Type B pancreatic cell (in vitro differentiated cells): ENCODE measurements at places on chromosomes 6 and 20. TPM values are rescaled to one million over a fixed set of nuclear protein-coding genes. Genes with fewer than 3 reads are reported as not detected.

The PTCRA gene
- total RNA-seq: not detected in 2 replicates

The PREX1 gene
- total RNA-seq: 0.71 and 20.8 TPM in 2 replicates

The SLC44A4 gene
- total RNA-seq: 8.8 and 10.6 TPM in 2 replicates

The EPHA7 gene
- total RNA-seq: 22.7 and 48.9 TPM in 2 replicates

The ADGRG6 gene
- total RNA-seq: 26.7 and 72.3 TPM in 2 replicates

The CRISP3 gene
- total RNA-seq: 57.4 and 120 TPM in 2 replicates

The SLC22A1 gene
- 1.2 and 3.0 TPM in 2 replicates for total RNA-seq

The C20orf144 gene
- 0.29 and 0.82 TPM in 2 replicates for total RNA-seq

The TENT5A gene
- 23.0 and 50.9 TPM in 2 replicates for total RNA-seq

The ELOVL4 gene
- total RNA-seq: 9.1 and 11.5 TPM in 2 replicates

The ANGPT4 gene
- total RNA-seq: 0.07 TPM in 1 of 2 replicates, not detected in the other

The HLA-DOB gene
- 0.88 TPM in 1 of 2 replicates, not detected in the other for total RNA-seq

The EDN1 gene
- 8.9 and 20.3 TPM in 2 replicates for total RNA-seq

The CLPSL2 gene
- not detected in 2 replicates for total RNA-seq

The CYP24A1 gene
- total RNA-seq: 7.1 and 21.1 TPM in 2 replicates

The ELOVL2 gene
- total RNA-seq: 2.2 and 3.8 TPM in 2 replicates

The ABHD16B gene
- total RNA-seq: not detected in 2 replicates

The SLPI gene
- 35.7 and 73.6 TPM in 2 replicates for total RNA-seq

The ADGRF5 gene
- 0.58 and 1.2 TPM in 2 replicates for total RNA-seq

The DST gene
- total RNA-seq: 116 and 139 TPM in 2 replicates

The TBXT gene
- 0.85 and 2.0 TPM in 2 replicates for total RNA-seq

The PI16 gene
- not detected in 2 replicates for total RNA-seq

The ASIP gene
- total RNA-seq: 1.1 TPM in 1 of 2 replicates, not detected in the other

The EPB41L1 gene
- 62.7 and 68.1 TPM in 2 replicates for total RNA-seq
